ENCODE measurements at places on chromosomes 5 and 9.

- no peak for DNase-seq
These were observed 107.5 kb downstream of the GALNT10 start for GRCh38 chr5:154298065-154298464.

GRCh38 chr9:124553738-124554137 lies 46.5 kb upstream of the NR5A1 start:
- DNase-seq = no peak

- peak; percentile 50 for DNase-seq
These were observed 23.4 kb downstream of the WWC1 start for GRCh38 chr5:168314735-168315411.

DNA sequence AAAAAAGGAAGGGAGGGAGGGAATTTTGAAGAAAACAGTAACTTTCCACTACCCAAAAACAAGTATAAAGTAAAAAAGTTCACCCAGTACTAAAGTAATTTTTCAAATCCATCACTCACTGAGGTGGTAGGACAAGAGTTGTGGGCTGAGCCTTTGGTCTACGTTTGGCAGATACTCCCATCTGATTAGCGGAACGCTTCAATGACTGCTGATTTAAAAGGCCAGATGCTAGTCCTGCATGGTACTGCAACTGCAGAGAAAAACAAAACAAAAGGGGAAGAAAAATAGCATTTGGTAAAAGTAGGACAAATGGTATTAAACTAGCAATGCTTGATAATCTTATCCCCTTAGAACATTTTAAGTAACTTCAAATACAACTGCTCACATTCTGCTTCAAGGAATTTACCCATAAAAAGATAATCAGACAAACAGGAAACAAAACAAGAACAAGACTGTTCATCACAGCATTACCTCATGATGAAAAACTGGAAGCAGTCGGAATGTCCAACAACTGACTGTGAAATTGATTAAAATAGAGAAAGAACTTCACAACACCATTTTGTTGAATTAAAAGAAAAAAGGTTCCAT lies 65.4 kb downstream of the MED27 start:
- DNase-seq = no peak

GRCh38 chr5:95284572-95285408 lies at the start of gene MCTP1:
MCTP1 (minus strand) TSS chr5:95285094.
- no peak for DNase-seq

- no peak for DNase-seq
These were observed 109.9 kb downstream of the CACNA1B start for GRCh38 chr9:137987244-137988030.

DNA sequence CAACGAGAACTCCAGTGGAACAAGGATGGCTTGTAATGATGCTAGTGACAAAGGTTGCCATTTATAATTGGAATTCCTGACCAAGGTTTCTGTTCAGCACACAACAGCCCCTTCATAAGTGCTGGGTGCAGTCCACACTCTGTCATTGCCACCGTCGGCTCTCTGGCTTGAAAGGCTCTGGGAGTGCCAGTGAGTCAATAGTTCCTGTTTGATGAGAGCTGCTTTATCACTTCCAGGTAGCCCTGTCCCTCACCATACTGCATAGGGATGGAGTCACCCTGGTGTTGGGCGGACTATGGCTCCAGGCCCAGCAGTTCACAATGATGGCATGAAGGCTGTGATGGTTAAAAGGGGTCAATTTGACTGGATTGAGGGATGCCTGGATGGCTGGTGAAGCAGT lies 34.6 kb upstream of the SEMA4D start:
- no peak for DNase-seq

- no peak for DNase-seq
These were observed at the start of gene PPP1R2B for GRCh38 chr5:156850206-156850751. PPP1R2B (plus strand) TSS chr5:156850295; CDS start chr5:156850563, 268 bp downstream.

GRCh38 chr5:50874306-50875001 lies 208.0 kb downstream of the PARP8 start:
- DNase-seq = no peak

GRCh38 chr9:89884356-89885083 lies 279.7 kb downstream of the GADD45G start:
- DNase-seq = no peak

GRCh38 chr5:90876366-90876765 lies 317.8 kb downstream of the ADGRV1 start:
- no peak for DNase-seq
